Thyroid gland (tissue), 4 donors: ENCODE measurements at places on chromosomes 13 and 19. TPM values are rescaled to one million over a fixed set of nuclear protein-coding genes. Genes with fewer than 3 reads are reported as not detected.

DNA sequence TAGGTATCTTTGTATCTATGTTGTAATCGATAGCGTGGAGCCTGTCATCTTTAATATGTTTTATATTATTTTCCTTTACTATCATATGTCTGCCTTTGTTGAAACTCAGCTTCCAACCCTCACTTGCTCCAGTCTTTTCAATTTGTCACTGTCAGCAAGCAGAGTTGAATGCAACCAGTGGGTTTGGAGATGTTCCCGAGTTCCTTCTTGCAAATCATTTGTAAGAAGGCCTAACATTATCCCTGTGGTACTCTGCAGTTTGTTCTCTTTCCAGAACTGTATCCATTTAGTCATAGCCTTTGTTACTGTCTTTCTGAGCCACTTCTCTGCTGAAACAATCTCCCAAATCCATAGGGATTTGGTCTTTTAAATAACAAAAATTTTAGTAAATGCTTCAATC, 41.8 kb downstream of the RNASEH2B start:
- DNase-seq = no peak
- H3K4me3 ChIP-seq = no peak overlapping the region
- no peaks in the 10 kb centered on the region for H3K27me3 ChIP-seq
- peaks cover 5% of the 10 kb centered on the region for H3K36me3 ChIP-seq
- no peak overlapping the region for H3K27ac ChIP-seq

FFAR1 gene
- not detected for total RNA-seq

CEACAM4 gene
- not detected for total RNA-seq

- no peaks in the 10 kb centered on the region for H3K27me3 ChIP-seq
- no peak overlapping the region for H3K27ac ChIP-seq
- H3K4me3 ChIP-seq = no peak overlapping the region
- H3K36me3 ChIP-seq = no peaks in the 10 kb centered on the region
- H3K4me1 ChIP-seq = no peaks in the 10 kb centered on the region
These were observed 449.8 kb downstream of the FGF9 start for GRCh38 chr13:22120646-22121045.

DNA sequence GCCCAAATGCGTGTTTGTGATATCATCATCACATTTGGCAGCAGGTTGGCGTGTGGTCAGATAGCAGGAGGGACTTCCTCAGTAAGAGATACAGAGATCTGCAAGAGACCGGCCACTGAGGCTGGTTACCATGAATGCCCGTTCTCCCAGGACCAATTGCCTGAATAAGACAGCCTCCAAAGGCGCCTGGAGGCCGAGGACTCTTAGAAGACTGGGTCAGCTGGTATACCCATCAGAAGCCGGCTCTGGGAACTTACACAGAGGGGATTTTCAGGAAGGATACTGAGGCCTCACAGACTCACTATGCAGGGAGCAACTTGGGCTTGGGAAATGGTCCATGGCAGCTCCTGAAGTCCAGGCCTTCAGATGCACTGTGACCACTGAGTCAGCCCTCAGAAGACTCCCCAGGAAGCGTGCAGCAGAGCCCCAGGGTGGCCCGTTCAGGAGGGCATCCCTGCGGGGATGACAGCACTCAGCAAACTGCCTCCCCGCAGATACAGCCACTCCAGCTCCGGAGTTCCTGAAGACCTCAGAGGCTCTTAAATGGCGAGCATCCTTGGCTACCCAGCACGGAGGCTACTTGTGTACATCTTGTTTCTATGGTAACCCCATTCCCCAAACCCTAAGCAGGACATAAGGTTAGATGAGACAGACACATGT, 26.4 kb upstream of the VSTM2B start:
- DNase-seq = no peak
- no peaks in the 10 kb centered on the region for H3K36me3 ChIP-seq
- H3K27me3 ChIP-seq = no peaks in the 10 kb centered on the region
- H3K4me3 ChIP-seq = no peak overlapping the region

DNA sequence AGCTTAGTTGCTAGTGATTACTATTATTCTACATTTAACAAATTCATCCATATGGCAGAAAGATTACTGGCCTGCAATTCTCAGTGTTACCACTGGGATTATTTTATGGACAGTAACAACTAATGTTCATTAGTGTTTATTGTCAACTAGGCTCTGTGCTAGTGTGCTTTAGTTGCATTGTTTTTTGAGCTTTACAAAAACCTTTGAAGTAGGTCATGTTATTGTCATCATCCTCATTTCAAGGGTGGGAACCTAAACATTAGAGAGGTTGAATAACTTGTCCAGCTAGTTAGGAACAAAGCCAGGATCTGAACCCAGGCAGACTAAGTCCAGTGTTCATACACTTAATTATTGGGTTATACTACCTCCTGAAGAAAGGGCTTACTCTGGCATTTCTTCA, 27.8 kb upstream of the TDRD3 start:
- no peaks in the 10 kb centered on the region for H3K36me3 ChIP-seq
- DNase-seq = no peak
- H3K27ac ChIP-seq = no peak overlapping the region

DNA sequence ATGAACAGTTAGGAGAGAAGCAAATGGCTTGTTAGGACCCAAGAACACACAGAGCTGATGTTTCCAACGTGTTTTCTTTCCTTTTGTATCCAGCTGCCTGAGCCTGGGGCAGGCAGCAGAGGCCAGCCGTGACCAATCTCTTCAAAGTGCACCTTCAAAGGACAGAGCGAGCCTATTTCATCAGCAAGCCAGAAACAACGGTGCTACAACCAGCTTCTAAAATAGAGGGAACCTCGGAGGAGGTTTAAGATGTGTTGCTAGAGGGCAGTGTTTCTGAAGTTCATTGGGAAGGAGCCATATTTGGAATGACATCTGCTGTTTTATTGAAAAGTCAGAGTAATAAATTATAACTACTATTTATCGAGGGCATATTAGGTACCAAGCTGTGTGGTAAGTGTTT, 56.2 kb upstream of the RFC3 start:
- H3K27ac ChIP-seq = peak overlapping the region; percentile 84
- H3K4me3 ChIP-seq = no peak overlapping the region
- no peaks in the 10 kb centered on the region for H3K36me3 ChIP-seq
- H3K27me3 ChIP-seq = no peaks in the 10 kb centered on the region

GRCh38 chr19:18156841-18157464, 4.0 kb downstream of the PIK3R2 start:
- no peaks in the 10 kb centered on the region for H3K36me3 ChIP-seq
- no peaks in the 10 kb centered on the region for H3K27me3 ChIP-seq
- peak overlapping the region; percentile 78 for H3K27ac ChIP-seq
- no peak overlapping the region for H3K4me3 ChIP-seq

GRCh38 chr13:112003396-112003795, 63.6 kb upstream of the SOX1 start:
- no peak overlapping the region for H3K27ac ChIP-seq
- H3K27me3 ChIP-seq = no peaks in the 10 kb centered on the region
- H3K4me3 ChIP-seq = no peak overlapping the region
- no peak for DNase-seq

DNA sequence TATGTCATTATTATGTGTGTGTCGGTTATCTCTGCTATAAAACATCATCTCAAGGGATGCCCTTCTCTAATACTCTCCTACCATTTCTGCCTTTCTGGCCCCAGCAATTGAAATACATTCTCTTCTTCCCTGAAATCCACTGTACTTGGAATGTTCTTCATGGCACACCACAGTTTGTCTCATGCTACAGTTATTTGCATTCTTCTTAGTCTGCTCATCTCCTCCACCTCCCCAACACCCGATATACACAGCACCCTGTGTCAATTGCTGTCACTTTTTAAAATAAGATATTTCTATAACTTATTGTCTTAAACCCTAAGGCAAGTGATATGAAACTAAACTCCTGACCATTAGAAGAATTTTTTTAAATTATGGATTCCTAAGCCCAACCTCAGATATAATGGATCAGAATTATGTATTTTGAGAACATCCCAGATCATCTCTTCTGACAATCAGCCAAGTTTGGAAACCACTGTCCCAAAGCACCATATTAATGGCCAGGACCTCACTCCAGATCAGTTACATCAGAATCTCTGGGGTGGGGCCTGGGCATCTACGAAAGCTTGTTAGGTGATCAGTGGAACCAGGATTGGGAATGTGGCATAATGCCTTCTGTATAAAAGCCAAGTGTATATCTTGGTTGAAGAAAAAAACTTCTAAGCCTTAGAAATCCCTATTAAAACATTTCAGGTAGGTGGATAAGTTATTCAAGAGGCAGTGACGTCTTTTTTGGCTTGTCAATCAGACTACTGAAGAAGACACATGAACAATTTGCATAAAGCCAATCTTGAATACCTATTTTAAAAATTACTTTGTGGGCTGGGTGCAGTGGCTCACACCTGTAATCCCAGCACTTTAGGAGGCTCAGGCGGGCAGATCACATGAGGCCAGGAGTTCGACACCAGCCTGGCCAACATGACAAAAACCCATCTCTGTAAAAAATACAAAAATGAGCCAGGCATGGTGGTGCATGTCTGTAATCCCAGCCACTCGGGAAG, 30.0 kb upstream of the KBTBD7 start:
- no peak overlapping the region for H3K4me3 ChIP-seq
- no peak for DNase-seq
- no peaks in the 10 kb centered on the region for H3K4me1 ChIP-seq
- no peaks in the 10 kb centered on the region for H3K36me3 ChIP-seq
- no peaks in the 10 kb centered on the region for H3K27me3 ChIP-seq

DNA sequence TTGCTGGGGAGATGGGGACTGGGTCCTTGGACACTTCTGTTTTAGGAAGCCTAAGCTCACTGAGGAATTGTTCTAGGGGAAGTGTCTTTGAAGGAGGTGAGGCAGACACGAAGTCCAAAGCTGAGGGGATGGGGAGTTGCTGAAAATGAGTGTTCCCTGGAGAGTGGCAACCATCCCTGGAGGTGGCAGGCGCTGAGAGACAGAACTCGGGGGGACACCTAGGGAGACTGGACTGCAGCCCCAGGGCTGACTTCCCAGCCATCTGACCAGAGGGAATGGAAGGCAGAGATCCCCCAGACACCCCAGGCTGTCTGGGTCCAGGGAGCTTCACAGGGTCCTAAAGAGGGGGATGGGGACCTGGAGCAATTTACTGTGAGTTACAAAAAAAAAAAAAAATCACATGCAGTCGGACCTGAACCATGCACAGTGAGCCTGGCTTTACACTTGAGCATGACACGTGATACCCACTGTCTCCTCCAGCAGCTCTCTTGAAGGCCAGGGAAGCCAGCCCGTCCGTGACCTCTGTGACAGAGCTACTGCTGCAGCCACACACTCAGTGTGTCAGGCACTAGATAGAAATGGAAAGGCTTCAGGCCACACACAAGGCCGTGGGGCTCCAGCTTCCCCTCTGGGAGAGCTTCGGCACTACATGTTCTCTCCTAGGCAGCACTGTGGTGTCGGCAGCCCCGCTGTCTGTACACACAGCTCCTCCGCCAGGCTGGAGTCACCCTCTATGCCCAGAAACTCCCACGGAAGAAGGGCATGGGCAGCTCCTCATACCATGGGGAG, 77.1 kb upstream of the KCTD15 start:
- H3K27ac ChIP-seq = no peak overlapping the region
- no peaks in the 10 kb centered on the region for H3K4me1 ChIP-seq
- peak; percentile 67 for DNase-seq
- H3K36me3 ChIP-seq = no peaks in the 10 kb centered on the region
- H3K4me3 ChIP-seq = no peak overlapping the region

PTPRH gene
- 0.54 TPM for total RNA-seq

THSD1 gene
- total RNA-seq = 12.8 TPM

DNA sequence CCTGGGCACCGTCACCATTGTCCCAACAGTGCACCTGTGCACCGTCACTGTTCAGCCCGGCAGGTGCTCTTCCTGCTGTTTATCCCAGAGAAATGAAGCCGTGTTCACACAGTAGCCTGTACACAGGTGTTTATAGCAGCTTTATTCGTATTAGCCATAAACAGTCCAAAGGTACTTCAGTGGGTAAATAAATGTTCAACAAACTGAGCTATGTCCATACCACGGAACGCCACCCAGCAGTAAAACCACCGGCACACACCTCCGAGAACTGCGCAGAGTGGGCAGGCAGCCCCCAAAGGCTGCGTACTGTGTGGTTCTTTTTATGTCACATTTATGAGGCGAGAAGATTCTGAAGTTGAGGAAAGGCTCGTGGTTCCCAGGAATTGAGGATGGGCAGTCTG, 44.9 kb upstream of the DCUN1D2 start:
- H3K27ac ChIP-seq = no peak overlapping the region
- no peaks in the 10 kb centered on the region for H3K36me3 ChIP-seq
- H3K27me3 ChIP-seq = no peaks in the 10 kb centered on the region
- H3K4me3 ChIP-seq = no peak overlapping the region
- no peak for DNase-seq

SELENOV gene
- 2.7 TPM for total RNA-seq

CCL25 gene
- not detected for total RNA-seq

GRCh38 chr19:1602091-1602707, 3.1 kb downstream of the UQCR11 start:
- H3K36me3 ChIP-seq = peaks cover 9% of the 10 kb centered on the region
- H3K27me3 ChIP-seq = no peaks in the 10 kb centered on the region
- H3K4me3 ChIP-seq = no peak overlapping the region
- DNase-seq = no peak
- no peak overlapping the region for H3K27ac ChIP-seq
- peaks cover 30% of the 10 kb centered on the region for H3K4me1 ChIP-seq

DNA sequence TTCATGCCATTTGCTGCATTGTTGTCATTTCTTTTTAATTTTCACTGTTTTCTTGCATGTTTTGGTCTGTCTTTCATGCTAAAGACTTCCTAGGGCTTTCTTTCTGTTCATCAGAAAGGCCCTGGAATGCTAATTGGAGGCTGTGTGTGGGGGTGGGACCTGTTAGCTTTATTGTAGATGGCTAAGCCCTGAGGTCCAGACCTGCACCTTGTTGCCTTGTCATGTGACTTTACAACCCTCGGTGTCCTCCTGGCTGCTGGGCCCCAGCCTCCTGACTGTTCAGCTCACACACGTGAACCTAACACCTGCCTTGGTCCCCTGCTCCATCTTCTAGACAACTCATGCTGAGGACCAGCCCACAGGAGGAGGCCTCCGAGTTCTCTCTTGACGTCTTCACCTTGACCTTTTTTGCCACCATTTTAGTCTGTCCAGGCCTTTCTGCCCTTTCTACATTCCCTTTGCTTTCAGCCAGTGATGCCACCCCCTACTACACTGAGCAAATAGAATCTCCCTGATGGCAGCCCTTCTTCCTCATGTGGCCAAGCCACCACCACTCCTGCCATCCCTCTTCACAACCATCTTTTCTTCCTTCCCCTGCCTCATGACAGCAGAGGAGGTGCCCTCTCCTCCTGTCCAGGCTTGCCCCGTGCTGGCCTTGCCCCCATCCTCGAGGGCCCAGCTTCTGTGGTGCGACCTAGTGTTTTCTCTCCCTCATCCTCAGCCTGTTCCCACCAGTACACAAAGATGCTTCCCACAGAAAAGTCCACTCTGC, 41.4 kb upstream of the GPI start:
- no peak for DNase-seq
- peaks cover 43% of the 10 kb centered on the region for H3K36me3 ChIP-seq
- H3K4me3 ChIP-seq = no peak overlapping the region
- peaks cover 8% of the 10 kb centered on the region for H3K4me1 ChIP-seq
- H3K27ac ChIP-seq = no peak overlapping the region

CLDND2 gene
- not detected for total RNA-seq

- no peaks in the 10 kb centered on the region for H3K36me3 ChIP-seq
- DNase-seq = no peak
- H3K4me3 ChIP-seq = no peak overlapping the region
- H3K27me3 ChIP-seq = no peaks in the 10 kb centered on the region
These were observed 131.3 kb downstream of the SUCLA2 start for GRCh38 chr13:47869776-47870175.

RFPL4AL1 gene
- not detected for total RNA-seq
